GM04503 (cell line): ENCODE measurements at places on chromosomes 2 and 18.

- no peak for DNase-seq
Measured at GRCh38 chr2:59339121-59339836, 1098.2 kb upstream of the FANCL start.

DNA sequence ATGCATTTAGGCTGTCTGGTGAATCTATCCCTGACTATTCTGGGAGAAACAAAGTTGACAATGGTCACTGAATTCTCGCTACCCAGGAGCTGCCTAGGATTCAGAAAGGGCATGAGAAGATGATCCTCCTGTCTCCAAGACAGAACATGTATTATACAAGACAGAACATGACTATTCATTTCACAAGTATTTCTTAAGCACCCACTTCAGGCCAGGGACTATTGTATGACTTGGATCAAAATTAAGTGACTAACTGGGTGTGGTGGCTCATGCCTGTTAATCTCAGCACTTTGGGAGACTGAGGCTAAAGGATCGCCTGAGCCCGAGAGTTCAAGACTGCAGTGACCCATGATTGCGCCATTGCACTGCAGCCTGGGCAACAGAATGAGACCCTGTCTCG is 235.8 kb upstream of the RAB12 start:
- no peak for DNase-seq

DNA sequence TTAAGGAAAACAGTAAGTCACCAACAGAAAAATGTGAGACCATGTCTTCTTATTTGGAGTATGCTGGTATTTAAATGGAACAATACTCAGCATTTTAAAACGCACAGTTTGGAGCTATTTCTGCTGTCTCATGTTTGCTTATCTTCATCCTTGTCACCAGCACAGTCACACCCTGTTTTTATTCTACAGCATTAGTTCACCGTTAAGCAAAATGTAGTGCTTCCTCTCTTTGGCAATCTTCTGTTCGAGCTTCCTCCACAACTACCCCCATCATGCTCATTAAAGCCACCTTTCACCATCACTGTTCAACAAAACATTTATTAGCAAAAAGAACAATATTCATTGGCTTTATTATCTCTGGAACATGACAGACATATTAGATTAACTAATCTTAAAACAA is 64.0 kb downstream of the SLC40A1 start:
- DNase-seq = no peak

DNA sequence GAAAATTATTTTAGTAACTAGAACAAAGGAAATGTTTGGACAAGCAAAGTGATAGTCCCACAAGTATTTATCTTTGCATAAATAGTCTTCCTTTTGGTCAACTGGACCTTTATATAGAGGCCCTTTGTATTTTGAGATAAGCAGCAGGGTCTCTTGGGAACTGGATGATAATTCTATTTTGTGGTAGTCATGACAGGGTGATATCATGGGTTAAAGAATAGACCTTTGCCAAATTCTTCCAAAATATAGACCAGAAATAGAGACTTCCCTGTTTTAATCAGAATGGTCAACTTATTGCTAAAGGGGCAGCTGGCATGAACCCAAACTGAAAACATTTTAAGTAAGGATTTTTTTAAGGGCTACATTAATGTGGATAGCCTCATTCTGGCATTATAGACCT is 10.5 kb downstream of the PLEK start:
- no peak for DNase-seq

DNA sequence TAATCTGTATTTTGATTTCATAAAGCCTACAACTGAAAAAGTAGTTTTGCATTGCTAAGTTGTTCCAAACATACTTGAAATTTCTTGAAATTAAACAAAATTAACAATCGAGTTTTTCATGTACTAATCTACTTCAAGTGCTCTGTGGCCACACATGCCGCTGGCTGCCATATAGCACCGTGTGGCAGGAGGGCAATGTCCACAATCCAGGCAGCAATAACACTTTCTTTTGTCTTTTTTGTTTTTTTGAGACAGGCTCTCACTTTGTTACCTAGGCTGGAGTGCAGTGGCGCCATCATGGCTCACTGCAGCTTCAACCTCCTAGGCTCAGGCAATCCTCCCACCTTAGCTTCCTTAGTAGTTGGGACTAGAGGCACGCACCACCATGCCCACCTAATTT is 36.1 kb downstream of the SAP130 start:
- no peak for DNase-seq

GRCh38 chr2:48137829-48138228 is 231.5 kb upstream of the FBXO11 start:
- no peak for DNase-seq

- DNase-seq = no peak
Measured at GRCh38 chr2:60530660-60531281, 22.7 kb downstream of the BCL11A start.

DNA sequence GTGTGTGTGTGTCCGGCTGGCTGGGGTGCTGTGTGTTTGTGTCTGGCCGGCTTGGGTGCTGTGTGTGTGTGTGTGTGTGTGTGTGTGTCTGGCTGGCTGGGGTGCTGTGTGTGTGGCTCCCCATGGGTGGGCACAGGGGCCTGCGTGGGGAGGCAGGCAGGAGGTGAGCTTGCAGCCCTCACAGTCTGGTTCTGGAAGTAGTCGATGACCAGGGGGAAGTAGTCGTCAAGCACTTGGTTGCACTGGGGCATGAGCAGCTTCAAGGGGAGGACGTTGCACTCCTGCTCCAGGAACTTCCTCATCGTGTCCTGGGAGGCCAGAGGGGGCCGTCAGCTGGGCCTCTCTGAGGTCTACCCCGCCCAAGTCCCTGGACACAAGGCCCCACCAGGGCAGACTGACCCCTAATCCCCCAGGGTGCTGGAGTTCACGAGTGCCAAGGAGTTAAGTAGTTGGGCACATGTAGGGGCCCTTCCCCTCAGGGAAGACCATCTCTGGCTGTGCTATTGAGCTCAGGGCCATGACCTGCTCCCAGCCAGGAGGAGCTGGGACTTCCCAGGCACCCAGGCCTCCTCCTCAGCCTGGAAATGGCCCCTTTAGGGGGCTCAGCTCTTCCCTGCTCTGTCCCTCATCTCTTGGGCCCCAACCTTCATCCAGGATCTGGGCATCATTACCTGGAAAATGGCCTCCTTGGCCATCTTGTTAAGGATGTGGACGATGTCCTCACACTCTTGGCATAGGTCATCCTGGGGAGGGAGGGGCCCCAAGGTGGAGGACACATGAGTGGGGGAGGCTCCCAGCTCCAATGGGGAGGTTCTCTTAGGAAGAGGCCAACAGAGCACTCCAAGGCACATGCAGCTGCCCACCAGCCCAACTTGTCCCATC is 1.3 kb downstream of the SFTPB start:
- no peak for DNase-seq

DNA sequence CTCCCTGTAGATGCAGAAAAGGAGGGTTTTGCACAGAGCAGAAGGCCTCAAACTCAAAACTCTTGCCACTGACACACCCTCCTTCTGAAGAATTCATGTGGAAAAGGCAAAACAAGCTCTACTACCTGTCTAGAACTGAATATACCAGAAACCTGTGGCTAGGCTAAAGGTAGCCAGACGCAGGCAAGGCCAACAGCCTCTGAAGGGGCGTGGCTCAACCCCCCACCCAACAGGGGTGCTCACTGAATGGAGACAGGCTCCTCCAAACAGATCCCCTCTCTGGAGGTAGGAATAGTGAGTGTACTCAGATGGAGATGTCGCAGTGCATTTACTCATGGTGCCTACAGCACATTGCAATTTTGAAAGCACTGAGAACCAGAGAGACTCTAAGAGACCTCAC is 3.0 kb upstream of the STK17B start:
- DNase-seq = no peak
